ENCODE measurements at places on chromosomes 3 and 15. TPM values are rescaled to one million over a fixed set of nuclear protein-coding genes. Genes with fewer than 3 reads are reported as not detected.

DNA sequence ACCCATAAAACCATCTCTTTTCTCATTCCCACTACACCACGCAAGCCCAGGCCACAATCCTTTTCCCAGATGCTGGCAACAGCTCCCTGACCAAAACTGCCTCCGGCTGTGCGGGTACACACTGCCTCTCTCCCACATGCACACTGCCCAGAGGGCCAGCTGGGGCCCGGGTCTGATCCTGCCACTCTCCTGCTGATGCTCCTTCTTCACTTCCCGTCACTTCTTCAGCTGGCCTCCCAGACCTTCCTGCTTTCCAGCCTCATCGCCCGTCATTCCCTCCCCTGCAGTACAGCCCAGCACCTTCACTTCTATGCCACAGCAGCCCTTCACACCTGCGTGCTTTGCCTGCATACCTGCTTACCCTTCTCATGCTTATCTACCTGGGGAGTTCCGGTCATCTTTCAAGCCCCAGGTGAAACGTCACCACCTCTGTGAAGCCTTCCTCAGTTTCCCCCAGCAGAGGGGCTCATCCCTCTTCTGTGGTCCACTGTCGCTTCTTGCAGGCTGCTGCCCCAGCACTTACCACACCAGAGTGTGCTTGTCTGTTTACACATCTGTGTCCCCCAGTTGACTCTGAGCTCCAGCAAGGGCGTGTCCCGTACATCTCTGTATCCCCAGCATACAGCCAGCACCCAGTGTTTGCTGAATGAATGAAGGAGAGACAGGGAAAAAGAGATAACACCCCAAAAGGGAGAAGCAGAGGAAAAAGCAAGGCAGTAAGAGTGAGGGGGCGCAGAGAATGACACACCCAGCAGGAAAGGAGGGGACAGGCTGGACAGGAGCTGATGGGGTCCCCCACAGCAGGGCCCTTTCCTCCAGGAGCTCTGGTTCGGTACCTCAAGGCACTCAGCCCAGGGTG, 22.2 kb downstream of the GRAMD2A start:
- H3K27me3 ChIP-seq = no peaks in the 10 kb centered on the region
- no peak for DNase-seq
- H3K27ac ChIP-seq = no peak overlapping the region

Gene GFM1
- total RNA-seq = 42.7 TPM

DNA sequence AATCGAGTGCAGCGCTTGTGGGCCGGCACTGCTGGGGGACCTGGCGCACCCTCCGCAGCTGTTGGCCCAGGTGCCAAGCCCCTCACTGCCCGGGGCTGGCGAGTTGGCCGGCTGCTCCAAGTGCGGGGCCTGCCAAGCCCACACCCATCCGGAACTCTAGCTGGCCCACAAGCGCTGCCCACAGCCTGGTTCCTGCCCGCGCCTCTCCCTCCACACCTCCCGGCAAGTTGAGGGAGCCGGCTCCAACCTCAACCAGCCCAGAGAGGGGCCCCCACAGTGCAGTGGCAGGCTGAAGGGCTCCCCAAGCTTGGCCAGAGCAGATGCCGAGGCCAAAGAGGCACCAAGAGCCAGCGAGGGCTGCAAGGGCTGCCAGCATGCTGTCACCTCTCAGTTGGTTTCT, 73.4 kb downstream of the PLXNA1 start:
- no peak overlapping the region for H3K27ac ChIP-seq
- H3K4me1 ChIP-seq = no peaks in the 10 kb centered on the region
- no peaks in the 10 kb centered on the region for H3K27me3 ChIP-seq
- DNase-seq = no peak
- H3K36me3 ChIP-seq = no peaks in the 10 kb centered on the region

- peaks cover 4% of the 10 kb centered on the region for H3K27me3 ChIP-seq
- DNase-seq = no peak
- no peak overlapping the region for H3K27ac ChIP-seq
- H3K36me3 ChIP-seq = no peaks in the 10 kb centered on the region
- H3K4me1 ChIP-seq = no peaks in the 10 kb centered on the region
Observed at GRCh38 chr3:148723631-148724030, 25.9 kb downstream of the AGTR1 start.

Gene IL5RA
- total RNA-seq = 0.12 TPM

DNA sequence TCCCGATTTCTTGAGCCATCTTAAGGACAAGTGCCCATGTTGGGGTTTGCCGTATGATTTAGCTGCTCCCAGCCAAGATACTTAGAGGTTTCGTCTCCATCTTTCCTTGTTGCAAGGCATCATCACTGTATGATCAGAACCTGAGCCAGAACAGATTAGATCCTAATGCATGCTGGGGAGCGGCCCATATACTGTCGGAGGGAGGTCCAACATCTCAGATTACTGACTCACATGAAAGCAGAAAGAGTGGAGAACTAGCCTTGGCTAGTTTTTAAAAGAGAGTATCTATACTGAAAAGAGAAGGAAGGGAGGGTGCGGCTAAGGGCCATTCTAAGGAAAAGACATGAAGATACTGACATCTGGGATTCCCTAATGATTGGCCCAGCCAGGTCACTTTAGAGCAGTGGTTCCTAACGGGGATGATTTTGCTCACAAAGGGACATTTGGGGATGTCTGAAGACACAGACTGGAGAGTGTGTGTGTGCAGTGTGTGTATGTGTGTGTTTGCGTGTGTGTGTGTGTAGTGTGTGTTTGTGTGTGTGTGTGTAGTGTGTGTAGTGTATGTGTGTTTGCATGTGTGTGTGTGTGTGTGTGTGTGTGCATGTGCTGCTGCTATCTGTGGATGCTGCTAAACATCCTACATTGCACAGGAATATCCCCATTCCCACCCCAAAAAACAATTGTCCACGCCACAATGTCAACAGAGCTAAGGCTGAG, 12.3 kb upstream of the LYSMD4 start:
- H3K4me1 ChIP-seq = no peaks in the 10 kb centered on the region
- H3K36me3 ChIP-seq = no peaks in the 10 kb centered on the region
- DNase-seq = no peak
- no peak overlapping the region for H3K4me3 ChIP-seq
- H3K27me3 ChIP-seq = no peaks in the 10 kb centered on the region

Gene SLC25A38
- total RNA-seq = 46.0 TPM

- no peak overlapping the region for H3K27ac ChIP-seq
- H3K4me1 ChIP-seq = no peaks in the 10 kb centered on the region
- H3K36me3 ChIP-seq = no peaks in the 10 kb centered on the region
- no peak overlapping the region for H3K4me3 ChIP-seq
- no peaks in the 10 kb centered on the region for H3K27me3 ChIP-seq
- DNase-seq = no peak
Observed at GRCh38 chr3:25294169-25294805, 133.8 kb upstream of the RARB start.

GRCh38 chr15:38702178-38702912, 137.7 kb upstream of the RASGRP1 start:
- H3K4me3 ChIP-seq = no peak overlapping the region
- H3K27me3 ChIP-seq = no peaks in the 10 kb centered on the region
- no peaks in the 10 kb centered on the region for H3K36me3 ChIP-seq
- peaks cover 42% of the 10 kb centered on the region for H3K4me1 ChIP-seq
- DNase-seq = no peak

DNA sequence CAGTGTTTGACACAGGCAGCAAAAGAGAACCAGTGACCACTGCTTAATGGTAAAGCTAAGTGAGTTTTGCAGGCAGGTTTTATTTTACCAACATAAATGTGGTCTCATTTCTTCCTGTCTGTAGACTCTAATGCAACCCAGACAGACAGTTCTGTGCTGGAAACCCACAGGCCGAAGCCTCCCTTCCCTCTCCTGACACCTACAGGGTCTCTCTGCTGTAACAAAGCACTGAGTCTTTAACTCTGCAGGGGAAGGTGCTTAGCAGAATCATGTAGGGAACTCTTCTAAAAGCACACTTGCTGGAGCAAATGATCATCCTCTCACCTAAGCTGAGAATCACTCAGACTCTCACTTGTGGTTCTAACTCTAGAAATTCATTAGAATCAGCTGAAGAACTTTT, 200.3 kb downstream of the KBTBD8 start:
- no peak overlapping the region for H3K27ac ChIP-seq
- H3K4me1 ChIP-seq = no peaks in the 10 kb centered on the region
- H3K27me3 ChIP-seq = no peaks in the 10 kb centered on the region
- H3K4me3 ChIP-seq = no peak overlapping the region

GRCh38 chr15:70447521-70447920, 315.8 kb downstream of the UACA start:
- H3K27ac ChIP-seq = no peak overlapping the region
- no peaks in the 10 kb centered on the region for H3K36me3 ChIP-seq
- H3K4me3 ChIP-seq = no peak overlapping the region
- no peaks in the 10 kb centered on the region for H3K27me3 ChIP-seq
- DNase-seq = no peak

Gene FLNB
- total RNA-seq = 22.5 TPM

DNA sequence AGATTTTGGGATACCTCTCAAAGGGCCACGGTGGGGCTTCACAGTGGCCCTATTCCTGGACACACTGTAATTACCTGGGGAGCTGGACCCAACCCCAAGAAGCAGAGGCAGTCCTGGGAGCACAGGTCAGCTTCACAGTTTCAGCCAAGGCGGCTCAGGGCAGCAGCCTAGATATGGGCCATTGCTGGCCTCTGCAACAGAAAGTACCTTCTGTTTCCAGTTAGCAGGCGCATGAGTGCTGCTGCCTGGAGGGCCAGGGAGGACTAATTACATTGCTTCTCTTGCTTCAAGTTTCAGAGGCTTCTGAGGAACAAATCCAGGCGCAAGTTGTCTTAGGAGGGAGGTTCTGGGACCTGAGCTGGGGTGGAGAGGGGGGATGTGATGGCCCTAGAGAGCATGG, 13.5 kb upstream of the DUSP7 start:
- H3K4me1 ChIP-seq = no peaks in the 10 kb centered on the region
- H3K36me3 ChIP-seq = no peaks in the 10 kb centered on the region
- H3K27me3 ChIP-seq = no peaks in the 10 kb centered on the region
- H3K4me3 ChIP-seq = no peak overlapping the region

DNA sequence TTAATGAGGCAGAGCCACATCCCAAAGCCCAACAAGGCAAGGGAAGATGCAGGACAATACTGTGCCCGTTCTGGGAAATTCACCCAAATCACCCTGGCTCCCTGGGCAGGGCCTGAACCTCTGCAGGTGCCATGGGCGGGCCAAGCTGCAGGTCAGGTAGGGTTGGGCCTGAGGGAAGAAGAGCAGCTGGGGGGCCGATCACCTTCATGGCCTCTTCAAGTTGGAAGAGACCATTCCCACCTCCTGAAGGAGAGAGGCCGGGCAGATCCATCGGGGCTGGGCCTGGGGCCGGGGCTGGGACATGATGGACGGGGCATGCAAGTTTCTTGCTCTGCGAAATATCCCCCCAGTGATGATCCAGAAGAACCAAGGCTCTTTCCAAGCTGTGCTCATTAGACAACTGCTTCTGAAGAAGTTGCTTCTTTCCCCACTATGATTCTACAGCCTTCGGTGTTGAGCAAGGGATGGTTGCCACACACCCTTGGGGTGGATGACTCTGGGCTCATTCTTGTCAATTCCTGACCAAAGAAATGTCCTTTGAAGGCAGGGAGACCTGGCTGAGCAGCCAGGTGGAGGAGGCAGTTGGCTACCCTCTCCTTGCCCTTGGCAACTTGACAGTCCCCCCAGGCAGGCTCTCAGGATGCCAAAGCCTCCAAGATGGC, 38.2 kb downstream of the KLHL25 start:
- peaks cover 13% of the 10 kb centered on the region for H3K4me1 ChIP-seq
- H3K4me3 ChIP-seq = no peak overlapping the region
- H3K36me3 ChIP-seq = no peaks in the 10 kb centered on the region
- no peak overlapping the region for H3K27ac ChIP-seq
- no peaks in the 10 kb centered on the region for H3K27me3 ChIP-seq

Gene MYO5C
- total RNA-seq = 0.19 TPM

Gene TMEM108
- total RNA-seq = not detected

- no peaks in the 10 kb centered on the region for H3K36me3 ChIP-seq
- DNase-seq = no peak
- no peak overlapping the region for H3K27ac ChIP-seq
Observed at GRCh38 chr3:56837196-56837955, 35.6 kb upstream of the ARHGEF3 start.

- DNase-seq = no peak
- no peak overlapping the region for H3K27ac ChIP-seq
- H3K4me1 ChIP-seq = no peaks in the 10 kb centered on the region
- H3K4me3 ChIP-seq = no peak overlapping the region
- H3K36me3 ChIP-seq = no peaks in the 10 kb centered on the region
Observed at GRCh38 chr3:139230391-139230790, 113.4 kb upstream of the MRPS22 start.

GRCh38 chr3:4994823-4995499, 15.7 kb downstream of the BHLHE40 start:
- no peaks in the 10 kb centered on the region for H3K36me3 ChIP-seq
- H3K27me3 ChIP-seq = no peaks in the 10 kb centered on the region
- DNase-seq = no peak
- no peak overlapping the region for H3K27ac ChIP-seq
- peaks cover 10% of the 10 kb centered on the region for H3K4me1 ChIP-seq
- no peak overlapping the region for H3K4me3 ChIP-seq

DNA sequence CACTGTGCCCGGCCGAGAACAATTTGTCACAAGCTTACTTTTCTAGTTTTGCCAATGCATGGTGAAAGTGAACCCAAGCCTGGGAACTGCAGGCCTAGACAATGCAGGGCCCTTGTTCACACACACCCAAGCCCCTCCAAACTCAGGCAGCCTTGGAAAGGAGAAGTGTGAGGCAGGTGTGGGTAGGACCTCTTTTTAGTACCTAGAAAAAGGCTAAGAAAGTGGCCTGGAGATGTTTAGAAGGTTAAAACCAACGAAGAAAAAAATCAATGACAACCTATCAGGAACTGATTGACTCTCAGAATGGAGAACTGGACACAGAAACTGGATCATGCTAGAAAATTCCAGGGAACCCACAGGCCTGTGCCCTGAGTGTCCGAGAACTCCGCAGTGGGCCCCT, 18.8 kb downstream of the IDH2 start:
- DNase-seq = no peak
- H3K4me1 ChIP-seq = no peaks in the 10 kb centered on the region
- no peaks in the 10 kb centered on the region for H3K27me3 ChIP-seq
